ENCODE measurements at places on chromosomes 6 and 20.

DNA sequence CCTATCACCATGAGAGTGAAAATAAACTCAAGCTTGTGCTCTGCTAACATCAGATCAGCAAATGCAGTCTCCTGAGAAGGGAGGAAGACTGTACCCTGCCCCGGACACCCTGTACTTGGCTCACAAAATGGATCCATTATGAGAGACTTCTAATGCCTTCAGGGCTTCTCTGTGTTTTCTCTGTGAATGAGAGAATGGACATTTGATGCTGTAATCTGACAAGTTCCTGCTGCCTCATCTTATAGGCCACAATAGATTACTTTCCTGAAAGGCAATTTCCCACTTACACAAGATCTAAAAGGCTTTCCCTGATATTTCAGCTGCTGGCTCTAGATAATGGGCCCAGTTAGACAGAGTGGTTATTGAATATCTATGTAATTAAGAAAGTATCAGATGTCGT, 117.2 kb downstream of the OTOR start:
- no peak for DNase-seq

GRCh38 chr6:84762220-84763002, 2.0 kb downstream of the TBX18 start:
- DNase-seq: no peak

- no peak for DNase-seq
Observed at GRCh38 chr20:18223409-18223808, 64.9 kb upstream of the ZNF133 start.

- no peak for DNase-seq
Observed at GRCh38 chr20:1951436-1952115, 42.3 kb downstream of the PDYN start.

DNA sequence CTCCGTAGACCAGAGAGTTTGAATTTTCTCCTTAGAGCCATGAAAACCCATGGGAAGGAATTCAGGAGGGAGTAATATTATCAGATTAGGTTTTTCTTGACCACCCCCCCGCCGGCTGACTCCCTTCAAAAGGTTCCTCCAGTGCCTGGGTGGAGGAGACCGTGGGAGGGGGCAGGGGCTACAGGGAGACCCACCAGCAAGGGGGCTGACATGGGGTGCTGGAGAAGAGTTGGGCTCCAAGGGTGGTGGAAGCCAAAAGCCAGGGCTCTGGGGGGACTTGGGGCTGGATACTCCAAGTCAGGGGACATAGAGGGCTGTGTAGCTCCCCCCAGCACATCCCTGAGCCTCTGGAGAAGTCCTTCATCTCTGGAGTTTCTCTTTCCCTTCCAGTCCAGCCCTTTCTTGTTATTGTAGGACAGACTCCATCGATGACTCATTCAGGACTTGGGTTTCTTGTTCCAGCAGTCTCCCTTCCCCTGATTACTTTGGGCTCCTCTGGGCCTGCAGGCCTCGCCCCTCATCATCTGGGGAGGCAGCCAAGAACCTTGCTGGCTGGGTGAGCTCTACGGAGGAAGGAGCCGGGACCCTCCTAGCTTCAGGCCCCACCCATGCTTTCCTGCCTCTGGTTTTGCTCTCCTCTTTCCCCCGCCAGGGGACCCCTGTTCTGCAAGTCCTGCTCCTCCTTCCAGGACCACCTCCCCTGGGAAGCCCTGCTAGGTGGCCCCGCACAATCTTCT, 10.5 kb upstream of the KIAA1755 start:
- no peak for DNase-seq

GRCh38 chr6:54204921-54205591, 93.8 kb downstream of the MLIP start:
- no peak for DNase-seq

DNA sequence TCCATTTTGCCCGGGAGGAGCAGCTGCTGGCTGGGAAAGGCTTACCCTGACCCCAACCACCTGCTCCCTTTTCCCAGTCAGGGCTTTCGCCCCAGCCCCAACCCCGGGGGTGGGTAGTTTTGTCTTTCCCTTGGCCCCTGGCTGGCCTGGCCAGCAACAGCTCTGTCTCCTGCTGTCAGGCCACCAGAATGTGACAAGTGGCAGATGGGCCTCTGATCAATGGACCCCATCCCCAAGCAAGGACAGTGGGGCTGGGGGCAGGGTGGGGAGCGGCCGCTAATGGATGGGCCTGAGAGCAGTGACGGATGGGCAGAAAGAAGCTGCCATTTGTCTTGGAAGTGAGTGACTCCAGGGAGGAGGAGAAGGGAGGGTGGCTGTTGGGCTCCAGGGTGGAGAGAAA, 121.6 kb downstream of the DHX35 start:
- DNase-seq: no peak

DNA sequence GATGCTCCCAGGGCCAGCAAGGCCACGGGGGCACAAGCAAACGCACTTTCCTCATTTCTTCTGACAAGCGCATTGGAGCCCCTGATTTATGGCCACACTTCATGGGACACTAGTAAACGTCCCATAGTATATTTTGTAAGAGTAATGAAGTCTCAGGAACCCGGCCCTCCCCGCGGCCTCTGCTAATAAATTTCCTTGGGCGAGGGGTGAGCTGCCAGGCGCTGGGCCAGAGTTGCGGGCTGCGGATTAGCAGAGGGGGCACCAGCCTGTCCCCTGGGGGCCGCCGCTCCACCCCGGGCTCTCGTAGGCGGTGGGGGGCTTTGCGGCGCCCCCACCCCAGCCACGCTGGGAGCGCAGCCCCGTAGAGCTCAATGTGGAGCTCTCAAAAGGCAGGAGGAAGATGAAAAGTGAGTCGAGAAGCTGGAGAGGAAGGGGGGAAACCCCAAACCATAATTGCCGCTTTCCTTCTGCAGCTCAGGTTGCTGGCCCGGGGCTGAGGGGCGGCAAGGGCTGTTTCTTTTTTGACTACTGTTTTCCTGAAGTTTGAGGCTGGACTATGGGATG, 173.6 kb downstream of the CDC5L start:
- DNase-seq: no peak

GRCh38 chr6:75855052-75855451, 106.0 kb downstream of the MYO6 start:
- no peak for DNase-seq

DNA sequence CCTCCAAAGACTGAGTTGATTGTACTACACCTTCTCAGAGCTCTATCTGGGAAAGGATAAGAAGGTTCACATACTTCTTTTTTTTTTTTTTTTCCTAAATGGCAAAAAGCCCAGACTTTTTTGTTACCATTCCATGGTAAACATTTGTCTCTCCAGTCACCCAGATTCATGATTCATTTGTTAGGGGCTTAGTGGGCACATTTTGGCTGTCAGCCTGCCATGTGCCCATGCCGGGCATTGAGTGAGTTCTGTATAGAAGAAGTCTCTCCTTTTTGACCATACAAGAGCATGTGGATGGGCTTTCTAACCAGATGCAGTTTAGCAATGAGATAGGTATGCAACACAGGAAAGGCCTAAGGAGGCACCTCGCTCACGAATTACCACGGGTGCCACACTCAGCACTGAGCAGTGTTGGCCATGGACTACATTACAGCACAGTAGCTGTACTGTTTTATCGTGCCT, 447.5 kb upstream of the HSF2 start:
- no peak for DNase-seq

- peak; percentile 92 for DNase-seq
Observed at GRCh38 chr6:4776131-4776492, at the start of gene CDYL. TSS of gene CDYL (plus strand) at chr6:4776404. CDS start at chr6:4776784, 380 bp downstream.

DNA sequence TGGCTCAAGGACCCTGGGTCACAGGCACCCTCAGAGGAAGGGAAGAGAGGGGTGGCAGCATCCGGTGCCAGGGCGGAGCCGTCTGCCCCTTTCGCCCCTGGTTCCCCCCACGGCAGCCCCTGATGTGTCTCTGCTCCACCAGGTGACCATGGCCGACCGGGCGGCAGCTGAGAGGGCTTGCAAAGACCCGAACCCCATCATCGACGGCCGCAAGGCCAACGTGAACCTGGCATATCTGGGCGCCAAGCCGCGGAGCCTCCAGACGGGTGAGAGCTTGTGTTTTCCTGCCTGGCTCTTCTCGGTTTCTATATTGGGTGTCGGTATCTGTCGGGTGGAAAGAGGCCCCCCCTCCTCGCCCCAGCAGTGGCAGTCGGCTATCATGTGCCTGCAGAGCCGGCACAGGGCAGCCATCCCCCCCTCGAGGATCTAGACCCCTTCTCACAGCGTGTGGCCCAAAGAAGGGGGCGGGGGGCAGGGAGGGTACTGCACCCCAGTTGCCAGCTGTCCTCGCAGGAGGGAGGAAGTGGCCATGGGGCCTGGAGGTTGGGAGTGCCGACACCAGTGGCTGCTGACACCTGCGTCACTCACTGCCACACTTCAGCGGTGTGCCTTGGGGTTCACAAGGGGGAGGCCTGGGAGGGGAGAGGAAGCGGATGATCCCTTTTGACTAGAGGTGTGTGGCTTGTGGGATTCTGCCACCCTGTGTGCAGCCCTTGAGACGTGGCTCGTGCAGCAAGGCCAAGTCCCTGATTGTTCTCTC, 1.5 kb downstream of the RBM38 start:
- DNase-seq: peak; percentile 80

DNA sequence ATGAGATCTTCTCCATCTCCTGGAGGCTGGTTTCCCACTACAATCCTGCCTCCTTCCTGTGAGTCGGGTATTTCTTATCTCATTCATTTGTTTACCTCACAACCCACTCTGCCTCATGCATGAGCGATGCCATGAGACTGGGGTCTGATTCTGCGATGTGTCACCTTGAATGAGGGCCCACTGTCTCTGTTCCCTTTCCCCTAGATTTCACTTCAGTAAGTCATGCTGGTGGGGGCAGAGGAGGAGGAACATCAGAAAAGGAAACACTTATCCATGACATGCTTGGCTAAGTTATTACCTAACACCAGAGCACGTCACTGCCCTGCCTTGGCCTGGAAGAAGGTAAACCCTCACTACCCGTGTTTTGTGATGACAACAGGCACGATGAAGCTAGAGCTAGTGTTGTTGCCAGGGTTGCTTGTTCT, 337.4 kb upstream of the PRDM1 start:
- DNase-seq: no peak

DNA sequence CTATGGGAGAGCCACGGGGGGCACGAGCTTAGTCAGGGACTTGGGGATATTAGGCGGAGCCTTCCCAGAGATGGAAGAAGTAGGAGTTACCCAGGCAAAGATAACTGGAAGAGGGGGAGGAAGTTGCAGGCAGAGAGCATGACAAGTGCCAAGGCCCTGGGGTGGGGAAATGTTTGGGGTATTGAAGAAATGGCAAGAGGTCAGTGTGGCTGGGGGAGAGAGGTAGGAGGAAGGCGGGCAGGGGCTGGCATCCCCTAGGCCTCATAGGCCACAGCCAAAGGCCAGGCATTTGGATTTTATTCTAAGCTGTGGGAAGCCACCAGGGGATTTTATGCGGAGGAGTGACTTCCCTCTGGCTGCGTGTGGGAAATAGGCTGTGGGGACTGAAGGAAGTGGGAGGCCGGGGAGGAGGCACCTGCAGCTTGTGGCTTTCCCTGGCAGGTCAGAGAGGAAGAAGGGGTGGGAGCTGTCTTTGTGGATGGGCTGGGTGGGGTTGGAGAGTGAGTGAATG, 22.7 kb downstream of the SNAI1 start:
- DNase-seq: no peak

- peak; percentile 21 for DNase-seq
Observed at GRCh38 chr20:57265336-57265996, 975 bp downstream of the BMP7 start.

- DNase-seq: no peak
Observed at GRCh38 chr6:15969236-15969778, 159.6 kb upstream of the MYLIP start.

DNA sequence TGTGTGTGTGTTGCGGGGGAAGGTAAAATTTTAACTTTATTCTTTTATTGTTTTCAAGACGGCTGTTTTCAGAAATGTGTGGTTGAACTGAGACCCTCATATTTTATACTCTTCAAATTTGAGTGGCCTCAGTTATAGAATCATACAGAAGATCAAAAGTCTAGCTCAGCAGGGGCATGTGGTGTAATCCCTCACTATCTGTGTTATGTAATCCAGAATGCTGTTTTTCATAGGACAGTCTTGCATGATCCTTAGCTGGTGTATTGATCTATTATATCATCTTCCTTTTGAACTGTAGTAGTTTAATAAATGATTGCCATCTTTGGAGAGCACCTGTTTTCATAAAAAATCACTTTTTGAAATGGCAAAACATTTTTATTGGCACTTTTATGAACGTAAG, 1.4 kb downstream of the PLCB4 start:
- no peak for DNase-seq

- DNase-seq: no peak
Observed at GRCh38 chr6:118168421-118168820, 261.4 kb downstream of the SLC35F1 start.

DNA sequence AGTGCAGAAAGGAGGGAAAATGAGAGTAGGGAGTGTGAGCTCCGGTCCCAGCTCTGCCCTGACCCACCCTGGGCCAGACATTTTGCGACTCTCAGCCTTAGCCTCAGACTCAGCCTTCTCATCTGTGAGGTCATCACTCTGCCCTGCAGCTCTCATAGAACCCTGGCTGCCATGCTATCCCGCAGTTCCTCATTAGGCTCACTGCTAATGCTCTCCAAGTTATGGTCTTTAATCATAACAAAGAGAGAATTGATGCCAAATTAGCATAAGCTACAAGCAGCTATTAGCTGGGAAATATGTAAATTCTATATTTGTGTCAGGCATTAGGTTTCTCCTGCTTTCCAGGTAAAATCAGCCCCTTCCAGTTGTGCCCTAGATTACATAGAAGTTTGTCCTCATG, 46.5 kb upstream of the MLN start:
- DNase-seq: no peak

DNA sequence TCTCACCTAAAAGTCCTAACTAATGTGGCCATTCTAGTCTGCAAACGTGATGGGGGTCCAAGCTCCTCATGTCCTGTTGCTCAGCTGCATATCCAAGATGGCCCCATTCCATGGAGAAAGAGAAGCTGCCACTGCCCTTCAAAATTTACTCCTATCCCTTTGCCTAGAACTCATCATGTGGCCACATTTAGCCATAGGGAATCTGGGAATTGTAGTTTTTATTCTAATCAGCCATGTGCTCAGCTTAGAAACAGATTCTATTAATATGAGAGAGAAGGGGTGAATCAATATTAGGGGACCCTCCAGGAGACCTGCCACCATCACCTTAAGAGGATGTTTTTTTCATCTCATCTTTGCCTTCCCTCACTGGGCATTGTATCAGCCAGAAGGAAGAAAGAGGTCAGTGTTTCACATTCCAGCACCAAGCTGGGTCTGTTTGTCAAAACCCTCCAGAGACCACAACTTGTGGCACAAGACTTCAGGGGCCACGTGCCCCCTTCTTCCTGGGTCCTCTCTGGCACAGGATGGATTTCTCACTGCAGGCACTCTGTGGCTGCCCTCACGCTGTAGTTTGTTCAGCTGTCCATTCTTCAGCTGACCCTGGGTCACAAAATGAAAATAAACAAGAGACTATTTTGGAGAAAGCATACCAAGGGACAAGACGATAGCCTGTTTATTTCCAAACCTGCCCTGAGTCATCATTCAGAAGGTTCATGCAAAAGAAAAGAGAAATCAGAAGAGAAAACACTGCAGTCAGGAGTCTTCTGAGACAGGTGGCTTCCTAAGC, 172.0 kb downstream of the EYA2 start:
- DNase-seq: no peak

DNA sequence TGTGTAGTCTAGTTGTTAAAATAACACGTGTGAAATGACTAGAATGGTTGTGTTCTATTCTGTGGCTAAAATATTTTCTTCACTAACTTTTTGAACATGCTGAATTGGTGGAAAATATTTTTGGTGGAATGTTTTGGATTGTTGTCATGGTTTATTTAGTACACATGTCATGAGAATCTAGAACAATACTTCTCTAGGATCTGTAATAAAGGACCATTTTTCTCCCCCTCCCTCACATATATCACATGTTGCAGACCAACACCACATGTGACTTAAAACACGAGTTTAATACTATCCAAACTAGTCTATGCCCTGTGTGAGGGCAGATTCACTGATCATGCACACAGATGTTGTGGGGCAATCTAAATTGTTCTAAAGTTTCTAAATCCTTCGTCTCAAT, 29.2 kb downstream of the FIG4 start:
- no peak for DNase-seq

All from activated T-cell treated with anti-CD3 and anti-CD28 coated beads, Interleukin-2, amount 50 U/mL, for 48 hours (primary cell).